ENCODE measurements at places on chromosomes 4 and X. TPM values are rescaled to one million over a fixed set of nuclear protein-coding genes. Genes with fewer than 3 reads are reported as not detected.

The SLC16A2 gene
- 5.3 TPM for total RNA-seq

The SLC49A3 gene
- total RNA-seq: 13.4 TPM

The SPARCL1 gene
- 563 TPM for total RNA-seq

The SHOX gene
- total RNA-seq: 1.5 TPM

The SPANXN3 gene
- not detected for total RNA-seq

The MMGT1 gene
- 30.5 TPM for total RNA-seq

The LONRF3 gene
- total RNA-seq: 12.6 TPM

The CAPN6 gene
- total RNA-seq: not detected

The NIPAL1 gene
- 0.22 TPM for total RNA-seq

The CSAG1 gene
- not detected for total RNA-seq

The USP9X gene
- total RNA-seq: 115 TPM

The IL13RA2 gene
- total RNA-seq: not detected
